Caki2 (cell line): ENCODE measurements at places on chromosomes 5 and 9.

DNA sequence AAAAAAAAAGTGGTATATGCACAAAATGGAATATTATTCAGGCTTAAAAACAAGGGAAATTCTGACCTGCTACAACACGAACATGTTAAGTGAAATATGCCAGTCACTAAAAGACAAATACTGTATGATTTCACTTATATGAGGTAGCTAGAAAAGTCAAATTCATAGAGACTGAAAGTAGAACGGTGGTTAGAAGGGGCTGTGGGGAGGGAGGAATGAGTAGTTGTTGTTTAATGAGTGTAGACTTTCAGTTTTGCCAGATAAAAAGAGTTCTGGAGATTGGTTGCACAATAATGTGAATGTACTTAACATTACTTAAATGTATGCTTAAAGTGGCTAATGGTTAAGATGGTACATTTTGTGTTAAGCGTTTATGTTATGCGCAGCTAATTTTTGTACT, 79.5 kb upstream of the IL12B start:
- DNase-seq = no peak

DNA sequence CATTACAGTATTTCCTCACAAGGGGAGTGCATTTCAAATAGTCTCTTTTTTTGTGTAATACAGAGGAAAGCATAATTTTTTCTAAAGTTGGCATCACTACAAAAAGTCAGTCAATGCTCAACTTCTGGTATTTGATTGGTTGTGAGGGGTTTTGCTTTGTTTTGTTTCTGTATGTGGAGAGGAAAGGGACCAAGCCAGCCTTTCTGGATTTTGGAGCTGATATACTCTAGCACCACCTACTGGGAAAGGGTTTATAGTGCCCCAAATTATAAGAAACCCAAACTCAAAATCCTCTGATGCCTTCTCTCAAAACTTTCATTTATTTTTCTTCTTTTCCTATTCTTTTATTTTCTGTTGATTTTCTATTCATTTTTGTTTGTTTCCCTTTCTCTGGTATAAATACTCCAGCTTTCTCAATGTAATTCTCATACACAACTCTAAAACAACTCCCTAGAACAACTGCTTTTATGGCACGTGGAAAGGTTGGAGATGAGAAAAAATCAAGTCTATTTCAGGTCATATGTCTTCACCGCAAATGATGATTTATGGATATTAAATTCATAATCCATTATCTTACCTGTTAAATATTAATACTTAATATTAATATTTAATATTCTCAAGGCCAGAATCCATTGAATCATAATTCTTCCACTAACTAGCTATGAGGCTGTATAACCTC, 69.5 kb upstream of the ANXA1 start:
- DNase-seq = peak; percentile 50

DNA sequence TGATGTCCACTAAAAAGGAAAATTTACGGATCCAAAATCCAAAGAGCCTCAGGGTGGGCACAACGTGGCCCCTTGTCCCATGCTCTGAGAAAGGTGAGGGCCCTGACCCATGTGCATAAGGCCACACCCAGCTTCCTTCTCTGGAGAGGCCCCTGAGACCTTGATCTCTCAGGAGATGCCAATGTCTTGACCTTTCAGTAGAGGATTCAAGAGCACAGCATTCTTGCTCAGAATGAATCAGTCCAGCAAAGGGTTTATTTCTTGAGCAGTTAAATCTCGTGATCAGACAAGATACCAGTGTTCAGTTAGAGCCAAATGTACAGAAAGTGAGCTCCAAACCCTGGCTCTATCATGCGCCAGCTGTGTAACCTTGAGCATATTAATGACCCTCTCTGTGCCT, 115.9 kb upstream of the DAPK1 start:
- DNase-seq = no peak

GRCh38 chr9:110932863-110933262, 105.4 kb downstream of the LPAR1 start:
- no peak for DNase-seq

GRCh38 chr5:85814596-85814995, 803.1 kb upstream of the COX7C start:
- DNase-seq = no peak

DNA sequence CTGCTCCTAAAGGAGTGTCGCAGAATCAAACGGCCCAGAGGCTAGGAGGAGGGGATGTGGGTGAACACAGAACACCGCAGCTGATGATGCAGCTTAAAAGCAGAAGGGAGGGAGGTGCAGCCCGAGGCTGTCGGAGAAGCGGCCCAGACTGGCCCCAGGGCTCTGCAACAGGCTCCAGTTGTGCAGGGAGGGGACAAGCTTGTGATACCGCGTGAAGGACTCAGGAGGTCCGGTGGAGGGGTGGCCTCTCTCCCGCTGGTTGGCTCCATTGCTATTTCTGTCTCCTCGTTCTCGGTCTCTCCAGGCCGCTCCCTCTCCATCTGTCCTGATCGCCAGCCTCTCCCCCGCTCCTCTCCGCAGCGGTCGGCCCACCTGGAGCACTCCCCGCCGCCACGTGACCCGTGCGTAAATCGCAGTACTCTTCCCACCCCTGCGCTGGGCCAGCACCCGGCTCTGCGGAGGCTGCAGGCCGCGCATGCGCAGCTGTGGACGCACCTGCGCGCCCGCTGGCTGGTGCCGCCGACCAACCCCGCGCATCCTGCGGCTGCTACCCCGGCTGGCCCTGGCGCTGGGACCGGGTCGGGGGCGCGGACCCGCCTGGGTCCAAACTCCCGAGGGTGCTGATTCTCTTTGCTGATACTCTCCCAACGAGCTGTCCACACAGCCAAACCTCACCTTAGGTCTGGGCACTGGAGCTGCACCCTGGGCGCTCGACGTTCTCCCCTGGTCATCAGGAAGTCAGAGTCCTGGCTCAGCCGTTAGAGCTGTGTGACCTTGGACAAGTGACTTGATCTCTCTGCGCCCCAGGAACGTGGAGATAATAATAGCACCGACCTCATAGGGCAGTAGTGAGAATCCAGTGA, 3.7 kb upstream of the STXBP1 start:
- DNase-seq = peak; percentile 80

GRCh38 chr9:96460882-96461281, 10.9 kb downstream of the HABP4 start:
- DNase-seq = no peak
